ENCODE measurements at places on chromosomes 6 and 20.

DNA sequence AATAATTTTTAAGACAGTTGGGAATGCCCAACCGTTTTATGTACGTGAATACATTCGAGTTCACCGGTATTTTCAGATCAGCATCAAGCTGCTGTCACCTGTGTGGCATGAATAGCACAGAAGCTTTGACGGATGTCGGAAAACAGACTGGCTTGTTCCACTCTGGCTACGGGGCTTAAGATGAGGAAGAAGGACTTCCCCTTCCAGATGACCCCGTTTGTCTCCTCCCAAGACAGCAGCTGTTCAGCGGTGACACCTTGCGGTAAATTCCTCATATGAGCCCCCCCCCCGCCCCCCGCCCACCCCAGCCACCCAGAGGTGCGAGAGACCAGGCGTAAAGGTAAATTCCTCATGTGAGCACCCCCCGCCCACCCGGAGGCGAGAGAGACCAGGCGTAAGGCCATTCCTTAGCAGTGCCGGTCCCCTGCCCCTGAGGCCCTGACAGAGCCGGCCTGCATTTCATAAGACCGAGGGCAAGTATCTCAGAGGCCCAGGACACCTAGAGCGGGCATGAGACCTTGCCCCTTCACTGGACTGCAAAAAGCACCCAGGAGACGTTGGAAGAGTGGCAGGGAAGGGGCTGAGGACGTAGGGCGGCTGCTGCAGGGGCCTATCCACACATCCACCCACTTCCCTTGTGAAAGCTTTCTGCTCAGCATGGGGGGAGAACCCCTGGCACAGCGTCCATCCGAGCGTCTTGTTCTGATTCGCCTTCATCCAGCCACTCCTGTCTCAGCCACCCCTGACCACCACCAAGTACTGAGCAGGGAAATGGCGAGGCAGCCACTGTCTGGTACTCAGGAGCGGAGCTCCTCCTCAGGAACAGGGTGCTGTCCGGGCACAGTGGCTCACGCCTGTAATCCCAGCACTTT is 7.3 kb upstream of the PCMTD2 start:
- no peak for DNase-seq

GRCh38 chr6:133408543-133408942 is 167.4 kb downstream of the EYA4 start:
- DNase-seq, result no peak

- DNase-seq, result no peak
Observed at GRCh38 chr6:135097172-135097571, 42.5 kb upstream of the HBS1L start.

DNA sequence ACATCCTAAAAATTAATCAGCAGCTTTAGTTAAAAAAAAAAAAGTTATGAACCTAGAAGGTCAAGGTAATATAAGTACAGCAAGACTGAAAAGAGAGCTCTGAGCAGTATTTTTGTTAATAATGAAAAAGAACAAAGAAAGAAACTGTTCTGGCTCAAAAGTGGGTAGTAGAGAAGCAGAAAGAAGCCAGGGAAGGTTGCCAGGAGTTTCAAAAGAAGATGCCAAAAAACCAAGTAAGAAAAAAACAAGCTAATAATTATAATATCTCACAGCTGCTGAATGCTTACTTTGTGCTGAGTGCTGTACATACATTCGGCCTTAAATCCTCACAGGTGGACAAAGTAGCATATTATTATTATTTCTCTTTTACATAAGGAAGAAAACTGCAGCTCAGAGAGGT is 31.9 kb downstream of the NRSN1 start:
- no peak for DNase-seq

- no peak for DNase-seq
Observed at GRCh38 chr6:150313781-150314180, 55.0 kb upstream of the IYD start.

- no peak for DNase-seq
Observed at GRCh38 chr6:44156494-44157151, 2.0 kb upstream of the CAPN11 start.

DNA sequence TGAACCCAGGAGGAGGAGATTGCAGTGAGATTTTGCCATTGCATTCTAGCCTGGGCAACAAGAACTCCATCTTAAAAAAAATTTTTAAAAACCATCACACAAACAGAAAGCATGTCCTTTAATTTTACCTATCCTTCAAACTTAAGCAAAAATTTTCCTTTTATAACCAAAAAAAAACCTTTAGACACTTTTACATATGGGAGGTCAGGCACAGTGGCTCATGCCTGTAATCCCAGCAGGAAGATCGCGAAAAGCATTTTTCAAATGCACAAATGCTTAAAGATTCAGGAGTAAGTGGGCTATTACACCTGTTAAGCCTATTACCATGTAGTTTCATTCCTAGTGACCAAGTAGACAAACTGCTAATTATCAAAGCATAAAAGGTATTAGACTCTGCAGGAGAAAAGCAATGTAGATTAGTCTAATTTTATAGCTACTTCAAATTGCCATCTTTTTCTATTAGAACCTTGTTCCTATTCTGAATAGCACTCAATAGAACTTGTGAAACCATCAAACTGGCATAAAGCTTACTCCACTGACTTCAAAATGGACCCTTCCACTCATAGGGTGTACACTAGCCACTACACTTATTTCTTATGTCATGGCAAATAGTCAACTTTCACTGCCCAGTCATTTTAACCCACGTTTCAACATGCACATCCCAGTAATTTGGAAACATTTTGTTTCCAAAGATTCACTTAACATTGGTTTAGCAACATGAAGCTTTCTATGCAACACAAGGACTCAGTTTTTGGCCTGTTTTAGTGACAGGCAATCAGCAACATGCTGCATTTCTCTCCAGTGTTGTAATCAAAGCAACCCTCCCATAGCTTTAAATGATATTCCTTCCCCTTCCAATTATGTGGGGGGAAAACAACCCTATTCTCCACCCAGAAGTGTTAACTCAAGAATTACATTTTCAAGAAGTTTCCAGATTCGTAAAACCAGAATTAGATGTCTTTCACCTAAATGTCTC is 4.0 kb downstream of the EEF1A1 start:
- no peak for DNase-seq

DNA sequence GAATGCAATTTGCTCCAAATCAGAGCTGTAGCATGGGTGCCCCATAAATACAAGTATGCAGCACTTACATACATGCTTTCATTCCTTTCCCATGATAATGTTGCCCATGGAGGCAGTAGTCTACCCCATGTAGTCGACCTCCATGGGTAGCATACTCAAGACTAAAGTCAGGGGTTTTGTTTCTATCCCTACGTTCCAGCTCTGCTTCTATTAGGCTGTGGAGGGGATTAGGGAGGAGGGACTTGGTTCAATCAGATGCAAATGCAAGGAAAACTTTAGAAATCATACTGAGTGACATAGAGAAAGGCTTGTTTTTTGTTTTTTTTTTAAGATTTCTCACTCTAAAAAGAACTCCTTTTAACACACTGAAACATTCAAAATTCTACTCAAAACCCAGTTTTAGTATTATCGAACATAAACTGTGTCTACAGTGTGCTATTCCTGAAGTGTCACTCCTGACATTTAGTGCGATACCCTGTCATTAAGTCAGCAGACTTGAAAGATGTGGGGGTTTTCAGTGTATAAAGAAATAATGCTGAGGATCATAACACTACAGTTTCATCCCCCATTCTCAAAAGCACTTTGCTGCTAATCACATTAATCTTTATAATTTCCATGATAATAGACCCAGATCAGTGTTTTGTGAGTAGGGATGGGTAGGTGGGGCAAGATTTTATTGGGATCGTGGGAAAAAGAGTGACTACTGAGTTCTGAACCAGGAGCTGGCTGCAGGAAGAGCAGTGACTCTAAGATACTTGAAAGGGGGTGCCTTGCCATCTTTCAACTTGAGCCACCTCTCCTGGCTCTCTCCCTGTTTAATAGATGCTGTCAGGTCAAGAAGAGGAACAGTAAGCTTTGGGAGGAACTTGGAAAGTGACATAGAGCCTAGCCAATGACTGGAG is 40.4 kb upstream of the SCML4 start:
- no peak for DNase-seq

GRCh38 chr6:106885679-106886078 is 88.8 kb downstream of the CD24 start:
- DNase-seq, result no peak

DNA sequence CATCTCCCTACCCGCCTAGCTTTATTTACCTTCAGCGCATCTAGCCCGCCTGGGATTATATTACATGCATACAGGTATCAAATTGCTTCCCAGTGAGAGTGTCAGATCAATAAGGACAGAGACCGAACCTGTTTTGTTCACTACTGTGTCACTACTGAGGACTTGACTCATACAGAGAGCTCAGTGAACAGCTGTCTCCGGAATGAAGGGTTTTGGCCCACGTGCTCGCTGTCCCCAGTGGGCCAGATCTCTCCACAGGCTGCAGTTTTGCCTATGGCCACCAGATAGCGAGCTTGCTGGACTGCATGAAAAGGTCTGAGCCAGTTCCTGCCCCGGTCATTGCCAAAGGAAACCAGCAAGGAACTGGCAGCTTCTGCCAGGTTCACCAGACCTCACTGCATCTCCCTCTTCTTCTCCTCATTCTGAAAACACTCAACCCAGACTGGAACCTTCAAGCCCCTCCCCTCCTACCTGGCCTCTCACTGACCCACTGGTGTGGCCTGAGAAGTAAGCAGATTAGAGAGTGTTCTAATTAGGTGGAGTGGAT is 150.8 kb downstream of the ZMYND8 start:
- no peak for DNase-seq

Data from stimulated activated CD4-positive, alpha-beta T cell treated with anti-CD3 and anti-CD28 coated beads, Interleukin-2, amount 100 ng/mL, for 48 hours (primary cell).